ENCODE measurements at places on chromosomes 5 and 9.

DNA sequence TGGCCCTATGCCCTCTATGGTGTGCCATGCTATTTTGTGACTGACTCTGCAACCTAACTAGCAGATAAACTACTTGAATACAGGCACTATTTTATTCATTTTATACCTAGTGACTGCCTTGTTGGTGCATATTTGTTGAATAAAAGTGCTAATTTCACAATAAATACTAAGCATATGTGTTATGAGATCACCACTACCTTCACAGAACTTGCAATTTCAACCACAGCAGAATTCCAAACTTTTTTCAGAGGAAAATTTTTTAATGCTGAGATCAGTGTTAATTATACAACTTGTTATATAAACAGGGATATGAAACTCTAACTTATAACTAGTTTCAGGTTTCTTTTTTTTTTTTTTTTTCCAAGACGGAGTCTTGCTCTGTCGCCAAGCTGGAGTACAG, 94.8 kb downstream of the NR3C1 start:
- no peak for DNase-seq

DNA sequence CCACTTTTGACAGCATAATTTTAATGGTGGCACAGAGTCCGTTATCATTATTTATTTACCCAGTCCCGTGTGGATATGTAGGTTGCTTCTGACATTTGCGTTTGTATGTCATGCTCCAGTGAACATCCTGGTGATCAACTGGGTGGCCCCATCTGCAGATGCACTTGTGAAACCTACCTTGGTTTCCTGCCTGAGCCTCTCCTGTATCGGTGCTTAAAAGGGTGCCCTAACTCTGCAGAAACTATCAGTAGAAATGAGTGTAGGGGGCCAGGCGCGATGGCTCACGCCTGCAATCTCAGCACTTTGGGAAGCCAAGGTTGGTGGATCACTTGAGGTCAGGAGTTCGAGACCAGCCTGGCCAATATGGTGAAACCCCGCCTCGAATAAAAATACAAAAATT, 92.1 kb upstream of the IER5L start:
- no peak for DNase-seq

GRCh38 chr5:155293605-155294178, 280.1 kb downstream of the KIF4B start:
- DNase-seq = no peak

GRCh38 chr5:102998224-102998623, 121.7 kb downstream of the GIN1 start:
- DNase-seq = no peak

DNA sequence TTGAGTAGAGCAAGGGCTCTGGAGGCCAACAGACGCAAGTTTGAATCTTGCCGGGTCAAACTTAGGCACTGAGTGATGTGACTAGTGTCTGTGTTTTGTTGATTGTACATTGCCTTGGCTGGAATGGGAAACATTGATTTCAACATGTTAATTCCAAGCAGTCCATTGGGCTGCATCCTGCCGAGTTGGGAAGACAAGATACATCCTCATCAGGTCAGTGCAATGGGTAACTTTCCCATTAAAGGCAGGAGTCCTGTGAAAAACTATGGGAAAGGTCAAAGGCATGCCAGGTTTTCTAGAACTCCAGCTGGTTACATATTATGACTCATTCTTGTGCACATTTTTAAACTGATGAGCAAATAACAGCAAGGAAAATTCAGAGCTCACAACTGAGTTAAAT, 126.5 kb upstream of the ABCA1 start:
- no peak for DNase-seq

- no peak for DNase-seq
These were observed 103.1 kb upstream of the TSLP start for GRCh38 chr5:110968246-110969005.

DNA sequence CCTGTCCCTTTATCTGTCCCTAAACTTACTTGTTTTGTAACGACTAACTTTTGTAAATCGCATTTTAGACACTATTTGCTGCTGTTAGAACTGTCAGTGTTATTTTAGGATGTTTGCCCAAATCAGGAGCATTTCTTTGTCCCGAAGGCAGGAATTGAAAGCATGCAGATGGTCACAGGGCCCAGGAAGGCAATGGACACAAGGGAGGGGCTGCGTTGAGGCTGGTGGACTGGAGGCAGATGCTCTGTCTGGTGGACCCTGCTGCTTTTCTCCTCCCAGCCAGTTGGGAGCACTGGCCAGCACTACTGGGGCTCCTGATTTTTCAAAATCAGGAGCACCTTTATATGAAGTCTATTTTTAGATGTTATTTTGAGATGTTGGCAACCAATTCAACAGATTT, 31.7 kb downstream of the DOCK2 start:
- DNase-seq = no peak

DNA sequence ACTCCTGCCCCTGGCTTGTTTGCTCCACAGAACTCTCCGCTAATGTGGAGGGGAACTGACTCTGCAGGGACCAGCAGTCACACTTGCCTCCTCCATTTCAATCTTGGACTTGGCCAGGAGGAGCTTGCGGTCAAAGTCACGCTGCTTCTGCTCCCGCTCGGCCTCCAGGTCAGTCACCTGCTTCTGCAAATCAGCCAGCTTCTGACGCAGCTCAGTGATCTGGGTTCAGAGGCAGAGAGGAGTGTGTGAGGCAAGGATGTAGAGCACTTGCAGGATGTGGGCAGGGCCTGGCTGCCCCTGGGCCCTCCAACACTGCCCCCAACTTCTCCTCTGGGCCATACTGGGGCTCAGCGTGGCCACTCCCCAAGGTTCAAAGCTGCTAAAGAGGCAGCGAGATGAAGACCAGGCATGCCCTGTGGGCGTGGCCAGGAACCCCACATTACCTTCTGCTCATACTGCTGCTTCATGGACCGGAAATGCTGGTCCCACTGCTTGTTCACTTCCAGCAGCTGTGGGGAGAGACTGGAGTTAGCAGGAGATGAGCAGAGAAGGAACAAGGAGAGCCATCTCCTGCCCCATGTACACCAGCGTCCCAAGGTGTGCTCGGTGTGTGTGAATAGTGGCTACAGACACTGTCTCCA, 22.2 kb downstream of the GPX3 start:
- DNase-seq = no peak

GRCh38 chr9:126595982-126596381, 17.7 kb upstream of the LMX1B start:
- DNase-seq = no peak

DNA sequence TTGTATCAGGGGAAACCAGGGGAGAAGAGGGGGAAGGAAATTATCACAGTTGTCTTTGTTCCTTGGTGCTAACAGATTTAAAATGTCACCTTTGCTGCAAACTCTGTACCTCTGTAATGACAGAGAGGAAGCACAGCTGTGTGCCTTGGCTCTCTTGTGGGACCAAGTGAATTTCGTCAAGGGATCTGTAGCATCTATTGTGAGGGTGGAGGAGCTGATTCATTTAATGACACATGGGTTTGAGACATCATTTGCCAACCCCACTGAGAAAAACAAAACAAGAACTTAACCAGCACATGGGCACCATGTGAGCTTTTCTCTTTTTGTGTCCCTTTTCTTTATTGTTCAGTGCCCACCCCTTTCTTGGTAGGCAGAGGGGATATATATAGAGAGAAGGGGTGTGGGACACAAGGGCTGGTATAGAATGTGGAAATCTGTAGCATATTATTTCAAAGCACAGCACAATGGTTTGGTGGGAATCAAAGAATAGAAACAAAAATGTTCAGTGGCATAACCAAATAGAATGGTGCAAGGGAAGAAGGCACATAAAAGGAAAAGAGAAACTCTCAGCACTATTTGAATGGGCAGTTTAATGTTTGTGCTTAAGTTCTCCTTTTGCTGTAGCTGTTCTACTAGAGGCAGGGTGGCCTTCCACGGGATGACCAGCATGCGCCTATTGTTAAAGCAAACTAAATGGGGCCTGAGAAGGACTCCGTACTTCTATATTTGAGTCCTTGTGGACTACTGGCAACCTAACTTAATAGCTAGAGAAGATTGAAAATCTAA, 63.3 kb downstream of the LIX1 start:
- no peak for DNase-seq

DNA sequence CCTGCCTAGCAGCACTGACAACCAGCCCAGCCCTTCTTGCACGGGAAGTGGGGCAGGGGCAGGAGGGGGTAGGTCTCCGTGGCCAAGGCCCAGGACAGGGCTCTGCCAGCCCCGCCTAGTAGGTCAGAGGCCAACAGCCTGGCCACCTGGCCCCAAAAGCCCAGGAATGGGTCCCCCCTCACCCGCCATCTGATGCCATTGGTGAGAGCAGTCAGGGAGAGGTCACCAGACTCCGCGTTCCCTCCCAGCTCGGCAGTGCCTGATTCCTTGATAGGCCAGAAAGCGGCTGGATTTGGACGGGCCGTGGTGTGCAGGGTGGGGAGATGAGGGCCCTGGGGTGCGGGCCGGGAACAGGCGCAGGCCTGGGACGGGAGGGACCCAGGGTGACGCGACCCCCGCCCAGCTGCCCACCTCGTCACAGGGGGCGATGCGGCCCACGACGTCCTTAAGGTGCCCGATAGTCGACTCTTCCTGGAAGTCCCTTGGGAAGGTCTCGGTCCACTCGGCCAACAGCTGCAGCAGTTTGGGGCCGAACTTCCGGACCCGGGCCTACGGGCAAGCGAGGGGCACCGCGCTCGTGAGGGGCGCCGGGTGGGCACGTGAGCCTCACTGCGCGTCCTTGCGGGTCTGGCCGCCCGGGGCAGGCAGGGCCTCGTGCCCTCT, 64.5 kb upstream of the RNF130 start:
- peak; percentile 28 for DNase-seq

DNA sequence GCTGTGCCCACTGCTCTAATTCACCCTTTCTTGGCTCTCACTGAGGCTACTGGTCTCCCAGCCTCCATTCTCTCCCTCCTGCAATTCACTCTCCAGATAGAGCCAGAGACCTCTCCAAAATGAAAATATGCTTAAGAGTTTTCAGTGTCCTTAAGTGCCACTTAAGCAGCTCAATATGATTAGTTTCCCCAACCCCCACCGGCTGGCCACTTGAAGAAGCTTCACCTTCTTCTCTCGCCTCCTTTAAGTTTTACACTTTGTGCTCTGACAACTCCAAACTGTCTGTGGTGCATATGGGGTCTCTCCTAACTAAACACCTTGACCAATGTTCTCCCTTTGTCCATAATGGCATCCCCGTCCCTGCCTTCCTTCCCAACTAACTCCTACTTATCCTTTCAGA, 53.4 kb downstream of the CDK5RAP2 start:
- DNase-seq = no peak

DNA sequence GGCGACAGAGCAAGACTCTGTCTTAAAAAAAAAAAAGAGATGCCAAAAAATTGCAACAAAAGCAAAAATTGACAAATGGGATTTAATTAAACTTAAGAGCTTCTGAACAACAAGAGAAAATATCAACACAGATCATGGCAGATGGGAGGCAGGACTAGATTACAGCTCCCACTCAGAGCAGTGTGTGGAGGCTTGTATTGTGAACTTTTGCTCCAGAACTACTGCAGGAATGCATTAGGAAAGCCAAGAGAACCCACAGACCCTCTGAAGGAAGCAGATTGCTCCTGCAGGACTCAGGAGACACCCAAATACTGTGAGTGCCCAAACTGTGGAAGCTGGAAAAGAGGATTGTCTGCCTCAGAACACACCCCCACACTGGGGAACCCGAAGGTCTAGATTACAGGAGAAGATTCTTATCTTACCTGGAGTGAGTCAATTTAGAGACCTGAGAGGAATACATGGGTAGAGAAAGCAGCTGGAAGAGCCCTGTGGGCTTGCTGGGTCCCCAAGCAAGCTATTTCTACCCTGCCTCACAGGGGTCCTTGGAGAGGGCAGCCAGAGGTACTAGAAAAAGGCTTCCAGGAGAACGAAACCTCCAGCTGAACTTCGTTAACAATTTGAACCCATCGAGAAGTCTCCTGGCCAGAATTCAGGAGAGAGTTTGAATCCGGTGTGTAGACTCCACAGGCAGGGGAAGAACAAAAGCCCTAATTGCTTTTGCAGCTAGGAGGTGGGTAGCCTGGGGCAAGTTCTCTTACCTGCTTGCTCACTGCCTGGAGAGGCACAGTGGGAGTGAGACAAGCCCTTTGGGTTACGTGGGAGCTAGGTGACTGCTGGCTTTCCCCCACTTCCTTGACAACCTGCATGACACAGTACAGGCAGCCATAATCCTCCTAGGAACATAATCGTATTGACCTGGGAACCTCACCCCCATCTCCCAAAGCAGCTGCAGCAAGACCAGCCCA, 593.4 kb upstream of the RGMB start:
- no peak for DNase-seq

- no peak for DNase-seq
These were observed 3.5 kb downstream of the IFNA2 start for GRCh38 chr9:21381448-21382339.

GRCh38 chr5:122473138-122473843, 161.3 kb downstream of the SNCAIP start:
- DNase-seq = no peak

DNA sequence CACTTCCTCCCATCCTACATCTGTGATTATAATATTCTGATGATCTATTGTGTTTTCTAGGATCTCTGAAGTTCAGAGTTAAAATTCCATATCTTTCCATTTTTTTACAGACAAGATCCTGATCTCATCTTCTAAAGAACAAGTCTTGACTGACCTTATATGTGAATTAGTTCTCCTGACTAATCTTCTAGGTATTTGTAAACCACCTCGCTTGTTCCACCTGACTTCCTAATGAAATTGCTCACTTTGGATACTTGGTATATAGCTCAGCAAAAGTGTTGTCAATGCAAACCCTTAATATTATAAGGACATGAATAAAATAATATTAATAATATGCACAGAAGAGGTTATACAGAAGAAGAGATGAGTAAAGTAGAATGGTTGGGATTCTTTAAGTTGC, 68.2 kb upstream of the NR4A3 start:
- no peak for DNase-seq

Measured in H9 (cell line).